Left lung (tissue), 14 donors: ENCODE measurements at places on chromosomes 3 and 15. TPM values are rescaled to one million over a fixed set of nuclear protein-coding genes. Genes with fewer than 3 reads are reported as not detected.

GRCh38 chr15:30930422-30930821 lies 26.7 kb downstream of the FAN1 start:
- DNase-seq = no peak

- peak; percentile 40 for DNase-seq
Observed at GRCh38 chr3:47315069-47315647, 32.4 kb downstream of the KLHL18 start.

DNA sequence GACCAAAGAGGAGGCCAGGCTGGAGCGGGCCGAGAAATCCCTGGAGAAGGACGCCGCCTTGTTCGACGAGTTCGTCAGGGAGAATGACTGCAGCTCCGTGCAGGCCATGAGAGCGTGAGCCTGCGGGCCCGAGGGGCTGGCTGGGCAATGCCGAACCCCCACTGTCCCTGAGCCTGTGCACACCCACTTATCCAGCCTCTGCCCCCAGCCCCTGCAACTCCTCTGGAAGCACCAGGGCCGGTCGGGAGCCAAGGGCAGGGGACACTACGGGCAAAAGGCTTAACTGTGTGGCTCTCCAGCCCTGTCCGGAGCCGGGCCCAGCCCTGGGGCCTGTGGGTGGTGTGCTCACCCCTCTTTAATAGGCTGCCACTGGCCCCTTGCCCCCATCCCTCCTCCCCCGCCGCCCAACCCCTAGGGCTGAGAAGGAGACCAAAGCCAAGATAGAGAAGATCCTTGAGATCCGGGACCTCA lies 24.0 kb downstream of the CFAP100 start:
- peak; percentile 82 for DNase-seq

DNA sequence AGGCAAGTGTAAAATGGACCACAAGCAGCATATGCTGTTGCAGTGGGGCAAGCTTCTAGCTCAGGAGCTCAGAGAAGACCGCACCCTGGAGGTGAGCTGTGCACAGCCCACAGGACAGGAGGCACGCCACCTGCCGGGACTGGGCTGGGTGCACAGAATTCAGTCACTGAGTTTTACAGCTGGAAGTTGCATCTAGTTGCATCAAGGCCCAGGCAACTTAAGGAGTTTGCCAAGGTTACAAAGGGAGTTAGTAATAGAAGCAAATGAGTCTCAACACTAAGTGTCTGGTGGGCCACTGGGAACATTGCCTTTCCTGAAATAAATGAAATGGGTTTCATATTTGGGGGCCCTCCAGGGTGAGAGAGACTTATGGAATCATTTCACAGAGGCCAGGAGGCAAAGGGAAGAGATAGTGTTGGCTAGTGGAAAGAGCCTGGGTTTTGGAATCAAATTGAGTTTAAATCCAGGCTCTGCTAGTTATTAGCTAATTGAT lies 36.0 kb upstream of the TIMP4 start:
- DNase-seq = no peak

GRCh38 chr3:154421083-154421482 lies 8.9 kb downstream of the GPR149 start:
- no peak for DNase-seq

GRCh38 chr3:39104961-39105686 lies 2.3 kb downstream of the GORASP1 start:
- no peak for DNase-seq

DNA sequence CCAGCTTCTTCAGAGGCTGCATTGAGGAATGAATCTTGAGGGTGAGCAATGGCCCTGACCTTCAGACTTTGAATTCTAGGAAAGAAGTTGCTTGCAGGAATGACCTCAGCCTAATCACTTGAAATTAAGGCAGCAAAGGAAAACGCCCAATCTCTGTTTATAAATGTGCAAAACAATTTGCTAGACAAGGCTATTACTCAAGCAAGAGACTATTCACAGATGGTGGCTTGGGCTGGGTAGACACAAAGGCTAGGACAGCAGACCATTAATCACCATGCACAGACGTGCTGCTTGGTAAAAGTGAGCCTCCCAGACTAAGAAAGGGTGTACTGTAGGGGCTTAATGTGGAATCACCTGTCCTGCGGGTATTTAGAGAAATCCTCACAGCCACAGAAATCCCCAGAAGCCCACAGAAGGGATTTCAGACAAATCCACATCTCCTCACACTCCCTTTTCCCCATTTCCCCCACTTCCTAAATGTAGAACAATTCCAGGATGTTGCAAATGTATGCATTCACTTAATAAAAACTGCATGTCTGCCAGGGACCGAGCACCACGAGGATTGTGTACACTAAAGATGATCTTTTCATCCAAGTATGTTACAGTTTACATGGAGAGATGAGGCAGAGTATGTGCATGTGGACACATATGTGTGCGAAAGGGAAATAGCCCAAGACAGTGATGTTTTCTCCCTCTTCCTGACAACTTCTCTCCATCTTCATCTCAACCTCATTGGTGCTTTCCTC lies 259.5 kb downstream of the THSD4 start:
- no peak for DNase-seq

DNA sequence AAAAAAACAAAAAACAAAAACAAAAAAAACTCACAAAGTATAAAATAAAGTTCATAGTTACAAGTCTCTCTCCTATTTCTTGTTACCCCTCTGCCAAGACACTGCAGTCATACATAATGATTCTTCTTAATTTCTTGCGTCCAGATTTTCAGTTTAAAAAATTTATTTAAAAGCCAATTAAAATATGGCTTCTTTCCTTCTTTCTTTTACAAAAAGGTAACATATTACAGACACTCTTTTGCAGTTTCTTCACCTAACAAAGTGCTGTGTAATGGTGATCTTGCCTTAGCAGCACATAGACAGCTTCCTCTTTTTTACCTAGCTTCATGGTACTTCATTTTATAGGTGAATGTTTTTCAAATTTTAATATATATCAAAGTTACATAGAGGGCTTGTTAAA lies 136.1 kb upstream of the SGO1 start:
- no peak for DNase-seq

DNA sequence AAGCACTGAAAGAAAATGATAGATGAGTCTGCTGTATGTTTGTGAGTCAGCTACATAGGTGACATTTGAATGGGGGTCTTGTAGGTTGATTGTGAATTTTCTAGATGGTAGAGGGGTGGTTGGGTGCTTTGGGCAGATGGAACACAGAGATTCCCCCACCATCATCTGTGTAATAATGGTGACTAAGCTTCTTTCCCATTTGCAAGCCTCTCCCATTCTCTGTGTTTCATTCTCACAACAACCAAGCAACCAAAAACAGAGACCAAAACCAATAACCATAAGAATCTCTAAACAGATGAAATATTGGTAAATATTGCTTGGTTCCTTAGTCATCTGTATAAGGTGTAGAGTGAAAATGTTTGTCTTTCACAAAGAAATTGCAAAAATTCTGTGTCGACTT lies 17.8 kb upstream of the UTS2B start:
- DNase-seq = no peak

GRCh38 chr3:11391174-11391879 lies 119.1 kb downstream of the ATG7 start:
- DNase-seq = no peak

GRCh38 chr3:123475786-123476185 lies 26.9 kb upstream of the ADCY5 start:
- no peak for DNase-seq

- DNase-seq = no peak
Observed at GRCh38 chr3:83321891-83322290, 1560.4 kb upstream of the GBE1 start.

- DNase-seq = no peak
Observed at GRCh38 chr3:36557708-36558421, 177.6 kb downstream of the STAC start.

GRCh38 chr3:62805106-62805505 lies 70.1 kb downstream of the CADPS start:
- DNase-seq = no peak

- no peak for DNase-seq
Observed at GRCh38 chr3:82274897-82275296, 513.5 kb upstream of the GBE1 start.

GRCh38 chr3:197858133-197858532 lies 67.1 kb downstream of the LRCH3 start:
- no peak for DNase-seq

- no peak for DNase-seq
Observed at GRCh38 chr3:128488991-128489673, 3.9 kb downstream of the GATA2 start.

- no peak for DNase-seq
Observed at GRCh38 chr3:182246870-182247269, 535.1 kb downstream of the SOX2 start.

GRCh38 chr3:105613120-105613519 lies 246.4 kb downstream of the ALCAM start:
- no peak for DNase-seq

- DNase-seq = no peak
Observed at GRCh38 chr15:27868828-27869404, 230.2 kb downstream of the OCA2 start.

GRCh38 chr3:41836360-41837134 lies 125.4 kb downstream of the ULK4 start:
- DNase-seq = peak; percentile 34

DNA sequence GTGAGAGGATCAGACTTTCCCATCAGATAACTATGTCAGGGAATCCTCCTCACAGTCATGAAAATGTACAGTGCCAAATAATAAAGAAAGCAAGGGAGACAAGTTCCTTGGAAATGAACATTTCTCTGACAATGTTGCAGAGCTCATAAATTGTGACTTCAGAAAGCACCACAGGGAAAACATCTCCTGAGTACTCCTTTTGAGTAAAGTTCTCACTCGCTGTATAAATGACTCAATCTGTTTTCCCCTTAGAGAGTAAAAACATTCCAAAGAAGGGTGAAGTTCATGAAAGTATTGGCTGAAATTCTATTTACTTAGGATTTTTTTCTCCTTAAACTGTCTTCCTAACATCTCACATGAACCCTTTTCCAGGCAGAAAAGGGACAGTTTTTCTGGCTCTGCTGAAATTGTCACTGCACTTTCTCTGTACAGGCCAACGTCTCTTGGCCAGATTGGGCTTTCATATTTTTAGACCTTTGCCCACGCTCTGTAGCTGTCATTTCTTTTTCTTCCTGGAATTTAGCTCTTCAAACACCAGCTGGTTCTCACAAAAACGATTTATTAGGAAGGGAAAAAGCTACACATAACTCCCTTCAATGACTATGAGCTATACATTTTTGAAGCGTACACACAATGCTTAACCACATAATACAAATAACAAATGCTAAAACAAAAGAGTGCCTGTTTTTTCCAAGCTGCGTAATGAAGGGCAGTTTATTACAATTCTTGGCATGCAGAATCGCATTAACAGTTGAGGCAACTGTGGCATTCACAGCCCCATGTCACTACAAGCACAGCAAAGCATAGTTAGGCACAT lies 216.1 kb downstream of the ATP8B4 start:
- no peak for DNase-seq

- no peak for DNase-seq
Observed at GRCh38 chr3:55634345-55634744, 147.2 kb upstream of the WNT5A start.

The SLC28A2 gene
- 0.28 TPM for polyA plus RNA-seq

The THOC7 gene
- 80.2 TPM for polyA plus RNA-seq

The SPESP1 gene
- 3.1 TPM for polyA plus RNA-seq

The TMEM266 gene
- polyA plus RNA-seq = 2.8 TPM

The WNT5A gene
- 27.0 TPM for polyA plus RNA-seq

The BMF gene
- 53.3 TPM for polyA plus RNA-seq

The RTF1 gene
- polyA plus RNA-seq = 69.2 TPM

The KLHL18 gene
- 12.5 TPM for polyA plus RNA-seq

The MUC20 gene
- polyA plus RNA-seq = 15.7 TPM

The MLF1 gene
- 61.1 TPM for polyA plus RNA-seq

The PSMA4 gene
- polyA plus RNA-seq = 229 TPM
